GM10248 (cell line): ENCODE measurements at places on chromosomes 2 and 18.
A peak's percentile ranks its signal among the peaks of the same experiment; 100 is the strongest.

DNA sequence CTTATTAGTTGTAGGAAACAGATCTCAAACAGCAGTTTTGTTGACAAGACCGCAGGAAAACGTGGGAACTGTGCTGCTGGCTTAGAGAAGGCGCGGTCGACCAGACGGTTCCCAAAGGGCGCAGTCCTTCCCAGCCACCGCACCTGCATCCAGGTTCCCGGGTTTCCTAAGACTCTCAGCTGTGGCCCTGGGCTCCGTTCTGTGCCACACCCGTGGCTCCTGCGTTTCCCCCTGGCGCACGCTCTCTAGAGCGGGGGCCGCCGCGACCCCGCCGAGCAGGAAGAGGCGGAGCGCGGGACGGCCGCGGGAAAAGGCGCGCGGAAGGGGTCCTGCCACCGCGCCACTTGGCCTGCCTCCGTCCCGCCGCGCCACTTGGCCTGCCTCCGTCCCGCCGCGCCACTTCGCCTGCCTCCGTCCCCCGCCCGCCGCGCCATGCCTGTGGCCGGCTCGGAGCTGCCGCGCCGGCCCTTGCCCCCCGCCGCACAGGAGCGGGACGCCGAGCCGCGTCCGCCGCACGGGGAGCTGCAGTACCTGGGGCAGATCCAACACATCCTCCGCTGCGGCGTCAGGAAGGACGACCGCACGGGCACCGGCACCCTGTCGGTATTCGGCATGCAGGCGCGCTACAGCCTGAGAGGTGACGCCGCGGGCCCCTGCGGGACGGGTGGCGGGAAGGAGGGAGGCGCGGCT is at the start of gene TYMS:
Gene TYMS (plus strand): TSS at position 343 of the 690 bp plus-strand sequence. CDS start 90 bp downstream, at position 433.
- peak; percentile 74 for DNase-seq

GRCh38 chr18:45402485-45403056 is 212.7 kb upstream of the SLC14A2 start:
- DNase-seq = no peak

DNA sequence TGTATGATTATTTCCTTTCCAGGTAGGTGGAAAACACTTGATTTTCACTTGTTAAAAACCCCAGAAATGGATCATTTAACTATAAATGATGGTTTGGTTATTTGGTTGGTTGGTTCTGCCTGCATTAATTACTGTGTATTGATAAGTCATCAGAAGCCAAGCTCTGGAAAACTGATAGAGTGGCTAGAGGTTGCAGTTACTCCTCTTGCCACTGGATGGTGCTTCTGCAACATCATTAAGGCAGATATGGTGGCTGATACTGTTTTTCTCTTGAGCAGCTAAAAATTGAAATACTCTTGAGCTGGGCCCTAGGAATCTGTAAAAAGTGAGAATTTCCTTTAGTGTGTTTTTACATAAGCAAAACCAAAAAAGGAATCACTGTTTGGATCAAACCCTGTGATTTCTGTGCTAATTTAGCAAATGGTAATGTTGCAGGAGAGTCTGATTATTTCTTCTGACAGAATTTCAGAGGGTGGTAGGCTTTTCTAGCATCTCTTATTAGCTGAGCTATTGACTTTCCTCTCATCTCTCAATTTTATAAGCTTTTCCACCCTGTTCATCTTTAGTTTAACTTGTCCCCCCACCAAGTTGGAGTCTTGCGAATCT is 54.3 kb downstream of the RAB10 start:
- peak; percentile 46 for DNase-seq

GRCh38 chr2:236715077-236715476 is 145.5 kb downstream of the ACKR3 start:
- DNase-seq = no peak

DNA sequence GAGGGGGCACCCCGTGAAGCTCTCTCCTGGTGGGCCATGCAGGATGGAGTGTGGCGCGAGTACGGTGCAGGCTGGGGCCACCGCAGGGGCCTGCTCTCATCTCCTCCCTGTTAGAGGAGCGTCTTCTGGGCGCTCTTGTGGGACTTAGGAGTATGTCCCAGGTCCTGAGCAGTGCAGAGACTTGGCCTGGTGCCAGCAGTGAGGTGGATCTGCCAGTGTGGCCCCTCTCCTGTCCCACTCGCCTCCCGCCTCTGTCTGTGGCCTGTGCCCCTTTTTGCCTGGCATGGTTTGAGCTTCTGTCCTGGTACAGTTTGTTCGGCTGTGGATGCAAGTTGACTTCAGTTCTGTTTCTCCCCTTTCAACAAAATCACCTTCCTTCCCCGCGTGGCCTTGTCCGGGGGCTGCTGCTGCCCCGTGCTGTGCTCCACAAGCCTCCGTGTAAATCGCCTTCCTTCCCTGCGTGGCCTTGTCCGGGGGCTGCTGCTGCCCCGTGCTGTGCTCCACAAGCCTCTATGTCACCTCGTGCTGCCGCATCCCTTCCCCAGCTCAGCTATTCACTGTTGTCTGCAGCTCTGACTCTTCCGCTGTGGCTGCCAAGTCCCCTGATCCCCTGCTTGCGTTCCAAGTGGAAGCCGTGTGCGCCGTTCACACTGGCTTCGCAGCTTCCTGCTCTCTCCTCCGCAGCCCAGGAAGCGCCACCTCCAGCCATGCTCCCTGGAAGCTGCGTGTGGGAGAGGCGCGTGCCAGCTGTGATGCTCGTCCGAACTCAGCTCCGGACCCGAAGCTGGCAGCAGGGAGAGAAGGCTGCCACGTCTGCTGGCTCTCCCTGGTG is 13.7 kb downstream of the LDLRAD4 start:
- no peak for DNase-seq

GRCh38 chr2:162184821-162185450 is 32.9 kb upstream of the GCG start:
- no peak for DNase-seq

GRCh38 chr2:220215785-220216184 is 588.4 kb downstream of the SLC4A3 start:
- no peak for DNase-seq

- DNase-seq = peak; percentile 71
Measured at GRCh38 chr2:206160125-206160806, 571 bp downstream of the EEF1B2 start.

- DNase-seq = no peak
Measured at GRCh38 chr2:44572196-44572900, 210.6 kb downstream of the CAMKMT start.

DNA sequence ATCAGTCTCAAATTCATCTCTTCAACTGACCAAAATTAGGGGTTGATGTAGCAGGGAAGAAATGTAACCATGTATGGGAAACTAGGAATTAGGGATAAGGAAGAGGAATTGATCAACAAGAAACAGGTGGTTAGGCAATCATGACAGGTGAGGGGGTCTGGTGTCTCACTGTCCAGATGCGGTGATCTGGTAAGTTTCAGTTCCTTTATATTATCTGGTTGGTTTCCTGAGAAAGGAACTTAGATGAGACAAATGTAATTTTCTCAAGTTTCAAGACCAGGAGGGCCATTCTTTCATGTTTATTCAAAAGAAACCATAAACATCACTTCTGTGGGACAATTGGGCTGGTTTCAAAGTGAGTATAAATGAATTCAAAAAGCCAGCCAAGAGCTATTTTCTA is 306.2 kb upstream of the KCNJ3 start:
- peak; percentile 7 for DNase-seq

DNA sequence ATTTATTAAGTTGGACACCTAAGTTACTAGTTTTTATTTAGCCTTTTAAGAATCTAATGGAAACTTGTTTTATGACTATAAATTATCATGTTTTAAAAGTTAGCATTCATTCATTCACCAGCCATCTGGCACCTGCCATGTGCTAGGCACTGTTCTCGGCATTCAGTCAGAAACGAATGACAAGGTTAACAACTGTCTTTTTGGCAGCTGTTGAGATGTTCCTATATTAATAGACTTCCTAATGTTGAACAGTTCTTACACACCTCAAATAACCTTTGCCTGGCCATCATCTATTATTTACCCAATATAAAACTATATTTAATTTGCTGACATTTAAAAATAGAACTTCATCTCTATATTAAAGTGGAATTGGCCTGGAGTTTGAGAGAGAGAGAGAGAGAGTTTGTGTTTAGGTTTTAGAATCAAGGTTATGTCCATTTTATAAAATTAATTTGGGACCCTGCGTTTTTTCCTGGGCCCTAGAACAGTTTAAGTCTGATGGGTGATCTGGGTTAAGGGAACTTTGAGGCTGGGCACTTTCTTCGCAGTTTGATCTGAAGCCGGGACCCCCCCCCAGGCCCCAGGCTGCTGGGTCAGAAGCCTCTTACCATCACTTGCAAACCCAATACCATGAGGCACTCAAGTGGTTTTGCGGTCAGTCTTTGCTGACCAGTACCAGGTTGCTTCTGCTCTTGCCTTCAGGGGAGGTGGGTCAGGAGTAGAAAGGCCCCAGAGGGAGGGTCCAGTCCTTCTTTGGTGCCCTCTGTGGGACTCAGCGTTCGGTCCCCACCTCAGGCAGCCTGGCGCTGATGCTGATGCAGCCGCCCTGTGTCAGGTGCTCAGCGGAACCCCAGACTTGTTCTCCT is 48.3 kb upstream of the ASB1 start:
- DNase-seq = no peak

DNA sequence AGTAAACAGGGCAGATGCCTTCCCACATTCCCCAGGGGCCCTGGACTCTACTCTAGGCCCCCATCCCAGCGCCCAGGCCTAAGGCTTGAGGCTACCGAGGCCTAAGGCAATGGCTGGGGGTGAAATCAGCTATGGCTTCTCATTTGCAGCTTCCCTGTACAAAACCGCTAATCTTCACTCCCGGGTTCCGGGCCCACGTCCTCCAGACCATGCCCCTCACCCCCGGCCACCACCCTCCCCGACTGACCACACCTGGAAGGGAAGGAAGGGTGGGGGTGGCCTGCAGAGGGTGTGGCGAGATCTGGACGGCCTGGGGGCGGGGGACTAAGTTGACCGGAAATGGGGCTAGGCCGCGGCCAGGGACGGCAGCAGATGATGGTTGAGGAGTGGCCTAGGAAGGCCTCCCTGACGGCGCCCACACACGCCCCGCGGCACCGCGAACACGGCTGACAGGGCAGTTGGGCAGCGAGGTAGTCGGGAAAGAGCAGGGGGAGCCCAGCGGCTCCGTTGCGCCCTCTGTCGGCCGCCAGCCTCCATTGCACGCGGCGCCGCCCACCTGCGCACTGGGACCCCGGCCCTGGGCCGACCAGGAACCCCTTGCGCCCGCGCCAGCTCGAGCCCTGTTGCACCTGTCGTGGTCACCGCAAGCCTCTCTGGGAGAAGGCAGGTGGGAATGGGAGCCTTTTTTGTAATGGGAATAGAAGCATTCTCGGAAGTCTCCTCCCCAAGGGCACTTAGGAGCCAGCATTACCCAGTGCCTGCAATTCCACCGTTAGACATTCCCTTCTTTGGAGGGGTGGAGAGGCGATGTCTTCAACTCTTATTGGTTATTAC is 117.1 kb upstream of the STPG4 start:
- peak; percentile 90 for DNase-seq
